Activated naive CD4-positive, alpha-beta T cell (primary cell): ENCODE measurements at places on chromosomes 7 and 10.

- DNase-seq: no peak
These were observed 56.2 kb downstream of the UBE3C start for GRCh38 chr7:157194948-157195347.

DNA sequence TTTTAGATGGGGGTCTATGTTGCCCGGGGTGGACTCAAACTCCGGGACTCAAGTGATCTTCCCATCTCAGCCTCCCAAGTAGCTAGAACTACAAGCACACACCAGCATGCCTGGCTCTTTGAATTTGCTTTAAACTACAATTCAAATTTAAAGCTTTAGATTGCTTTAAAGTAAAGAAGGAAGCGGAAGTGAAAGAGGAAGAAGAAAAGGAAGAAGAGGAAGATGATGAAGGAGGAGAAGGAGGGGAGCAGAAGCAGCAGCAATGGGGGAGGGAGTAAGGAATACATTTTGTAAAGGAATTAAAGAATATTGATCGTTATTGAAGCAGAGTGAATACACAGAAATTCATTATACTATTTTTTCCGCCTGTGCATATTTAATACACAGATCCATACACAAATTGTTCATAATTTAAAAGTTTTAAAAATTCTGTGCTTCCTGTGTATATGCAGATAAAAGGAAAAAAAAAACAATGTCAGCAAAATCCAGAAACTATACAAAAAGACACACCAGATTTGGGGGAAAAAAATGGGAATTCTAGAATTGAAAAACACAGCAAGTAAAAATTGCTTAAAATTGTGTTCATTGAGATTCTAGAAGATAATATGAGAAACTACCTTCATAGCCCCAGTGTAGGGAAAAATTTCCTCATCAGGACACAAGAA lies 60.8 kb upstream of the KCNMA1 start:
- no peak for DNase-seq

GRCh38 chr10:21522631-21523406 lies 2.7 kb downstream of the SKIDA1 start:
- no peak for DNase-seq

DNA sequence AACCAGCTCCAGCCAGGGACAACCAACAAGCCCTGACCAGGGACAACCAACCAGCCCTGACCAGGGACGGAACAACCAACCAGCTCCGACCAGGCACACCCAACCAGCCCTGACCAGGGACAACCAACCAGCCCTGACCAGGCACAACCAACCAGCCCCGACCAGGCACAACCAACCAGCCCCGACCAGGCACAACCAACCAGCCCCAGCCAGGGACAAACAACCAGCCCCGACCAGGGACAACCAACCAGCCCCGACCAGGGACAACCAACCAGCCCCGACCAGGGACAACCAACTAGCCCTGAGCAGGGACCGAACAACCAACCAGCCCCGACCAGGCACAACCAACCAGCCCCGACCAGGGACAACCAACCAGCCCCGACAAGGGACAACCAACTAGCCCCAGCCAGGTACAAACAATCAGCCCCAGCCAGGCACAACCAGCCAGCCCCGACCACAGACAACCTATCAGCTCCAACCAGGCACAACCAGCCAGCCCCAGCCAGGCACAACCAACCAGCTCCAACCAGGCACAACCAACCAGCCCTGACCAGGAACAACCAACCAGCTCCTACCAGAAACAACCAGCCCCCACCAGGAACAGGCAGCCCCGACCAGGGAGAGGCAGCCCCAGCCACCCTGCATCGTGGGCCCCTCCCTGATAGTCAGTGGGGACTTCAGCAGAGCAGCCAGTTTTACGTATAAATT lies 56.4 kb downstream of the PROSER2 start:
- DNase-seq: no peak

DNA sequence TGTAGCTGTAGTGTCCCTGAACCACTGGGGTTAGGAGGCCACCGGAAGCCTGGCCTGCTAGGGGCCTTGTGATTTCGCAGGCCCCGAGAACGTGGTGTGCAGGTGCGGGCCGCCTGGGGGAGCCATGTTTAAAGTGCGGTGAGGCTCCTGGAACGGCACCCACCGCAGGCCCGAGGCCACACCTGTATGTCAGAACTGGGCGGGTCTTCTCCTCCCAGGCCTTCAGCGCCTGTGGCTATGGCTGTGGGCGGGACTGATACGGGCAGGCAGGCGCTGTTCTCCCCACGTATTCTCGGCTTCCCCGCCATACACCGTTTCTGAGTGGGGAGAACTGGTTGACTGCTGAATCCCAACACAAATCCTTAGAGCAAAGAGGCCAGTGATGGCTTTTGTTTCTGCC lies 74.8 kb downstream of the DNAJB6 start:
- no peak for DNase-seq

- no peak for DNase-seq
These were observed 3.0 kb upstream of the CYP2C18 start for GRCh38 chr10:94680544-94680943.

DNA sequence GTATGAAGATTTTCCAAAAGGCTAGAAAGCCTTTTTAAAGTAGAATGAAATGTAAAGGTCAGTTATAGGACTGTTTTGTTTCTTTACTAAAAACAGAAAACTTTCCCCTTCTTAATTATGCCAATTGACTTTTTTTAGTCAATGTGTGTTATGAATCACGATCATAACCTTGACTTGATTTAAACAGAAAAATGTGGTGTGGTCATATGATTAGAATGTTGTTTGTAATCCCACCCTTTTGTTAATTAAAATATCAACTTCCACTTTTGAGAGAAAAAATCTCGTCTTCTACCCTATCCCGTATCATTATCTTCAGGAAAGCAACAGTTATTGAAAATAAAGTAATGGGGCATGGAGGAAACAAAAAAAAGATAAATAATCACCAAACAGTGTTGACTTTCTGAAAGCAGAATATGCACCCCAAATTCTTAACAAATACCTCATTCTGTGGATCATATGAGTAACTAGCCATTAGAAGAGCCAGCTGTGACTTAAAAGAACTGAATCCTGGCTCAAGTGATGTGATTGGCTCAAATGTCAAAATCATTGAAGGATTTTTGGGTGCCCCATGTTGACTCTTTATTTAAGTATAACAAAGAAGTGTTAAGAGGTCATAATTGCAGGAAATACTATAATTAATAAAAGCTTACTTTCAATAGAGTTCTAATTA lies 32.3 kb upstream of the SLC16A12 start:
- DNase-seq: no peak

- no peak for DNase-seq
These were observed 50.9 kb downstream of the STK32C start for GRCh38 chr10:132256866-132257265.

DNA sequence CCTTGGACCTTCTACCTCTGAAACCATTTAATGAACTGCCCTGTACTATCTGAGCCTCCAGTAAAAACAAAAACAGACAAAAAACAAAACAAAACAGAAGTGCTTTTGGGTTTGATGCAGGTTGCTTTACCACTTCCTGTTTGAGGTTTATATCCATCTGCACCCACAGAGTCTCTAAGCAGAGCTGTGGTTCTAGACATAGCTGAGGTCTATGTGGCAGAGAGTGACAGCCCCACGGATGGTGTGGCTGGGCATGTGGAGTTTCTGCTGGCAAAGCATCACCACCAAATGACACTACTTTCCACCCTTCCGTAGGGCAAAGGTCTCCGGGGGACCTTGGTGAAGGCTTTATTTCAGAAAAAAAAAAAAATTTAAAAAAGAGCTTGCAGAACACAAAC lies 754.2 kb downstream of the GRID1 start:
- no peak for DNase-seq

DNA sequence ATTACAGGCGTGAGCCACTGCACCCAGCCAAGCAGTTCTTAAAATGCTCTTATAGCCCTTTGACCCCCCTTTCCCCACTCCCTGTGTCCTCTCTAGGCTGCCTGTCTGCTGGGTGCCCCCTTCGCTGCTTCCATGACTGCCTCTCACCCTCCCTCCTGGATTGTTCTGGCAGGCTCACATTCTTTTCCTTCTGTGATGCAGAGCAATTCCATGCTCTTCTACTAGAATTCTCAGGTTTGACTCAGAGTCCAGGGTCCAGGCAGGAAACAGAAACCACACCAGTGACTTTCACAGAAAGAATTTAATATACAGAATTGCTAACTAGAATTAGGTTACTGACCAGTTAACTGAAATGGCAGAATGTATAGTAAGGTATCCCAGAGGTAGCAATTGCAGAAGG lies 244.8 kb downstream of the BAMBI start:
- DNase-seq: no peak

- no peak for DNase-seq
These were observed 294.8 kb upstream of the KLF6 start for GRCh38 chr10:4079803-4080202.

DNA sequence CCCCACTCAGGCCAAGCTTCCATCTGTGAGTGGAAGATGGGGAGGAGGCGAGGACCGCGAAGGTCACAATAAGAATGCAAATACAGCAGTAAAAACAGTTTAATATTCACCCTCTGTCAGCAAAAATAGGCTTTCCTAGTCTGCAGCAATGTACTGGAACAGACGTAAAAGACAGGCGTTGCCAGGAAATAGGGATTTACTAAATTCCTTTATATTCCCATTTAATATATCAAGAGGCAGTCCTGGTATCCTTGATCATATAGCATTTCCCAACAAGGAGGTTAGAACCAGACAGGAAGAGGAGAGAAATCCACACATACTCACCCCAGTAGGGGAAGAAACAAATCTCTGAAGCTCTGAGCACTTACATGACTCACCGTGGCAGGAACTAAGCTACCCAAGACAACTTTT lies 1054.9 kb upstream of the C7orf33 start:
- no peak for DNase-seq

- DNase-seq: no peak
These were observed 257.0 kb upstream of the ZNF32 start for GRCh38 chr10:43905512-43906236.

DNA sequence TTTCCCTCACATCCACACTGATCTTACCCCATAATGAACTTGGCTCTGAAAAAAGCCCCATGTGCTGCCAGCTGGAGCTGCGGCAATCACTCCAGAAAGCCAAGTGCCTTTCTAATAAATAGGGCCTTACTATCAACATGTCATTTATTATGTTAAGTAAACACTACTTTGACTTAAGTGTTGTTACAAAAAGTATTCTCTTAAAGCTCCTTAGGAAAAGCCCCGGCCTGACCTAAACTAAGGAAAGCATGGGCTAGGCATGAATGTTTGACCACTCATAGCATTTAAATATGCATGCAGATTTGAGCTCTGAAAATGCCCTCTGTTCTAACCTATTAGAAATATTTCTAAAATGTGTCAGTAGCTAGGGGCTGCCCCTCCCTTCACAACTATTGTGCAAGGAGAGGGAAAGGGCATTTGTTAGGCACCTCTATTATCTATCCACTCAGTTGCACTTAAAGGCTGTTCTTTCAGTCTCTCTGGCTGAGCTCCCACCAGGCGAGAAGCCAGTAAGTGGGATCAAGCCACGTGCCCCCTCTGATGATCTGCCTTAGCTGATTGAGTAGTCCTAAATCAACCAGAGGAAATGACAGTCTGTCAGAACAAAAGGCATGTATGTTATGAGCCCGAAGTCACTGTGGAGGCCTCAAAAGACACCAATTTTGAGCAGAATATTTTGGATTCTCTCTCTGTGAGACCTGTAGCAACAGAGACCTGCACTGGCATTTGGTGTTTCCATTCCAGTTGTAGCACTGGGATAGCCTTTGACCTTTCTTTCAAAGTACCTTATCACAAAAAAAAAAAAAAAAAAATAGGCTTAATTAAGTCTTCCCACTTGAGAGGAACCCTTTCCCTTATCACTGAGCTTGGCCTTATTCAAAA lies 77.1 kb downstream of the ITGB8 start:
- no peak for DNase-seq

GRCh38 chr10:44874166-44874565 lies 37.0 kb upstream of the TMEM72 start:
- DNase-seq: no peak

DNA sequence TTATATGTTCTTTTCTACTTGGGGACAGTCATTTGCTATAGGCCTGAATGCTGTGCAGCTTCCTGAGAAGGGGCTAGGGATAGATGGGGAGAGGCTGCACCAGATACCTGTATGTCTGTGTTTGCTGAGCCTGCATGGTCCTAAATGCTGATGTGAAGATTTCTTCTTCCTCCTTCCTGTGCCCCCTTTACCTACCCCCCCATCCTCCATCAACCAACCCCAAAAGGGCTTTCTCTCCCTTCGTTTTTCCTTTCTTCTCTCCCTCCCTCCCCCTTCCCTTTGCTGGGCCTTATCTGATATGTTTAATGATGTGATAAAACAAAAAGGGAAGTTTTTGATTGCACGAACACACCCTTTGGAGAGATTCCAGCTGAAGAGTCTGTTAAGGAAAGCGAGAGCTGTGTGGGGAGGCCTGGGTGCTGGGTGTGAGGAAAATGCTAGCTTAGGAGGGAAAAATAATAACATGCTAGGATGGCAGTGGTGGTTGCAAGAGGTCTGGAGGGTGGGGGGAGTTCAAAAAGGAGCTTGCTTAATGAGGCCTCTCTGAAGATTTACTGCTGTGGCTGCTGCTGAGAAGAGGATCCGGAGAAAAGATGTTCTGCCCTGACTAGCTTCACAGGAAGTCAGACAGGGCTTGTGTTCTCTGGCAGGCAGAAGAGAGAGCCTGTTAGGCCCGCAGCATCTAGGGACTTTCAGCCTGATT lies 101.8 kb downstream of the SAMD9 start:
- no peak for DNase-seq

DNA sequence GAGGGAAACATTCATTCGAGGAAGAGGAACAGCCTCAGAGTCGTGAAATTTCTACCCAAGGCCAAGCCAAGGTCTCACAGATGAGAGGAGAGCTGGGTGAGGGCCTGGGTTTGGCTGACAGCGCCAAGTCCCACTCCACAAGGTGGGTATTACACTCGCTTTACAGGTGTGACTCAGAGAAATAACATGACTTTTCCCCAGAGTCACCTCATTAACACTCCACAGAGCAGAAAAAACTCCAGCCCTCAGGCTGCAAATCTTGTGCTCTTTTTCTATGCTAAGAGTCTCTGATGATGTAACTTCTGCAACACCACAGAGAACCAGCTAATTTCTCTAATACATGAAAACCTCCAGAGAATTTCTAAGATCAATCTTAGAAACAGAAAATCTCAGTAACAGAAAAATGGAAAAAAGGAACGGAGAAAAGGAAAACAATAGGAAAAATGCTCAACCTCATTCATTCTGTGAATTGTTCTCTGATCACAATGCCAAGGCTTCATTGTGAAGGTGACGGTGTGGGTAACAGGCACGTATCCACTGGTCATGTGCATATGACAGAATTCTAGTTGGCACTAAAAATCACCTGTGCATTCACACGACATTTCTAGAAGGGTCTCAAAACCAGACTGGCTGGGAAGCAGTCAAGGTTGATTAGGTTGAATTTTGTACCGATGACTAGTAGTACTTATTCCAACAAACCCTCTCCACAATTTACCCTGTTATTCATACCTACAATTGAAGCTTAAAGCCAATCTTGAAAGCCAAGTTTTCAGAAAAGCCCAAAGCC lies 20.3 kb downstream of the YWHAG start:
- DNase-seq: no peak
